OCI-LY7 (cell line): ENCODE measurements at places on chromosomes 7 and 10. TPM values are rescaled to one million over a fixed set of nuclear protein-coding genes. Genes with fewer than 3 reads are reported as not detected.

- peak; percentile 54 for DNase-seq
Measured at GRCh38 chr7:30278849-30279652, 5.3 kb upstream of the ZNRF2 start.

- no peak for DNase-seq
Measured at GRCh38 chr7:70356787-70357328, 758.6 kb downstream of the AUTS2 start.

- no peak for DNase-seq
Measured at GRCh38 chr10:14056610-14057332, 274.0 kb downstream of the FRMD4A start.

- no peak for DNase-seq
Measured at GRCh38 chr7:2728316-2729030, 40.5 kb downstream of the AMZ1 start.

DNA sequence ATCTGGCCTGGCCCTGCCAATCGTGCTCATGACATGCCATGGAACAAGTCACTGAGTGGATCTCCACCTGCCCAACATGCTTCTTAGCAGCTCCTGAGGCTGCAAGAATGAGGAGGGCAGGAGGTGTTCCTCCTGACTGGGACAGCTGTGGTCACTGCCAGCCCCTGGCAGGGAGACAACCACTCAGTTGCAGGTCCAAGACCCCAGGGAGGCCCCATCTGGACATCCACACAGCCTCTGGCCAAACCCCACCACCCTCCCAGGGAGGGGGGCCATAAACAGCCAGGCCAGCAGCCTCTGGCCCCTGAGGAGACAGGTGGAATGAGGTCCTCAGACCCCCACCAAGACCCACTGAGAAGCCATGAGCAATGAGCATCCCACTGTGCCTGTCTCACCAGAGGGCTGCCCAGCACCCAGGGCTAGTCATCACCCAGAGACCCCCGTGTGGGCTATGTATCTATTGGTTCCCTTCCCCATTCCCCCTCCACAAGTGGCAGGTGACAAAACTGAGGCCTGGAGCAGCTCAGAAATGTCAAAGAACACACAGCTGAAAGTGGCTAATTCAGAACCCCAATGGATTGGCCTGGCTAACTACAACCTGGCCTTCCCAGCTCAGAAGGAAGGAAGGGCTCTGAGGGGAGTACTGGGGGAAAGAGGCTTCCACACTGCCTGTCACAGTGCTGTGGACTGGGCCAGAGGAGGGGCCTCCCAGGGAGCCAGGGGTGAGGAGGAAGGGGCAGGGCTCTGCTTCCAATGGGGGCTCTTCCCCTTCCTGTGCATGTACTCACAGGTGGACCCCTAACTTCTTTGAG lies 3.0 kb downstream of the GPRIN2 start:
- no peak for DNase-seq

DNA sequence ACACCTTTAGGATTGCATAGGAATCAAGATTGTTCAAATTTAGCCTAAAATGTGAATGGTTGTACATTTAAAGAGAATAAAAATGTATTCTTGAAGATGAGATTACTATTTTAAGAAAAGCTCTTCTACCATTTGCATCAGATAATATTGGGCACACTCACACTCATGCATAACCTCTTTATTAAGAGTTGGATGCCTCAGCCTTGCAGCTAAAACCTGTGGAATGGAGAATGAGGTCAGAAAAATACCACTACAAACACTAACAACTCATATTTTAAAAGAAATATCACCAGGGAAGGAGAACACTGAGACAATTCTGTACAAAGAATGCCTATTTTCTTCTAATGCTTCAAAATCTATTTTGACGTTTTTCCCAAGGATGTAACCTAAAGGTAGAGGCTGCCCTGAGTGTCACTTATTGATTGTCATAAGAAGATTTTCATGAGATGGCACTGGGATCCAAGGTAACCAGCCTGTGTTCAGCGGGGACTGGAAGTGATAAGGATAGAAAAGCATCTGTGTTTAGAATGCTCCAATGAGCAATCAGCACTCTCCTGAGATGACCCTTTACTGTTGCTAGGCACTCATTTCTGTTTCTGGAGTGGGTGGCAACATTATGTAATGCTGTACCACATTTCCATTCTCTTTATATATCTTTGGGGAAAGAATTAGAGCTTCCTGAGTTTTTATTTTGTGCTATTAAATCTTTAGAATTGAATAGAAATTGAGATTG lies 26.6 kb downstream of the REEP3 start:
- DNase-seq, result no peak

DNA sequence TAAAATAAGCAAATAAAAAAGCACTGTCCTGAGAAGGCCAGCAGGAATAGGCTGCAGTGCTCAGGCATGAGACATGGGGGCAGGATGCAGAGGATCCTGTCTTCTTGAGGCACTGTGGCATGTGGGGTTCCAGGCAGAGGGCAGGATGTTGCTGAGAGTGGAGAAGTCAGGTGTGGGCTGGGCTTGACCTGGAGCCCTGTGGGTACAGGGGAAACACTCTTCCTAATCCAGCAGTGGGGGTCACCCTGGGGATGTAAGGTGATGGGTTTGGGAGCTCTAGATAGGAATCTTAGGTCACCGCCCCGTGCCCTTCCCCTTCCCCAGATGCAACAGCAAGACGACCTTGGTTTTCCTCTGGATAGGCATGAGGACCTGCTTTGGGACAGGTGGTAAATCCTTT lies 13.6 kb downstream of the SUMF2 start:
- DNase-seq, result no peak

- DNase-seq, result no peak
Measured at GRCh38 chr10:74645692-74646091, 180.7 kb upstream of the KAT6B start.

DNA sequence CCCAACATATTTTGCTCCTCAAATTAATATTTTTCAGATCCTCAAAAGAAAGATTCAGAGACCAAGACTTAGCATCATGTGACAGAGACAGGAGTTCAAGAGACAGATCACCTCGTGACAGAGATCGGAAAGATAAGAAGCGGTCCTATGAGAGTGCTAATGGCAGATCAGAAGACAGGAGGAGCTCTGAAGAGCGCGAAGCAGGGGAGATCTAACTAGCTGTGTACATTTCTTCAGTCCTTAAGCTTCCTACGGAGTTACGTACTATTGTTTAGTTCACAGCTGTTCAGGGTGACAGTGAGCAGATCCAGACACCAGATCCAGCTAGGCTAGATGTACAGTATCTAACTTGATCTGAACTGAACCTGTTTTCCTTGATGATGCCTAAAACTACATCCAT lies 61.3 kb downstream of the KLRG2 start:
- DNase-seq, result no peak

- DNase-seq, result no peak
Measured at GRCh38 chr10:14102056-14102455, 228.7 kb downstream of the FRMD4A start.

- DNase-seq, result peak; percentile 79
Measured at GRCh38 chr10:92240289-92241157, 50.4 kb downstream of the CPEB3 start.

GRCh38 chr10:46268076-46268881 lies 18.5 kb upstream of the ANTXRL start:
- peak; percentile 81 for DNase-seq

DNA sequence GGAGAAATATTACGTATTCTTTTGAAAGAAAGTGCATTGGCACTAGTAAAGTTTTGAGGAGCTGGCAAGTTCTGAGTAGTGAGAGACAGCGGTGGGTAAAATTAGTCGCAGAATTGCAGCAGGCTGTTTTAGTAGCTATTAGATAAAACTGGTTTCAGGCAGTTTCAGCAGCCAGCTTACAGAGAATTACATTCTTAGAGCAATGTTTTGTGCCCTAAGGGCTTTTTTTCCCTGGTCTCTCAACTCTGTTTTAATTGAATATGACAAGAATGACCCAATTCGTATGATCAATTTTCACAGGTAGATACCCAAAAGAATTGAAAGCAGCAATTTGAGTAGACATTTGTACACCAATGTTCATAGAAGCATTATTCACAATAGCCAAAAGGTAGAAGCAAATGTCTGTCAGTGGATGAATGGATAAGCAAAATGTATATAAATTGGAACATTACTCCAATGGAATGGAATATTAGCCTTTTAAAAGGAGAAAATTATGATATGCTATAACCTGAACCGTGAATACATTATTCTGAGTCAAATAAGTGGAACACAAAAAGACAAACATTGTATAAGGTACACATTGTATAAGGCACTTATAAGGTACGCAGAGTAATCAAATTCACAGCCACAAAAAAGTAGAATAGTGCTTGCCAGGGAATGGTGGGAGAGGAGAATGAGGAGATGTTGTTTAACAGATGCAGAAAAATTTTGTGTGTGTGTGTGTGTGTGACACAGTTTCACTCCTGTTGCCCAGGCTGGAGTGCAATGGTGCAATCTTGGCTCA lies 5.2 kb upstream of the KBTBD2 start:
- DNase-seq, result no peak

DNA sequence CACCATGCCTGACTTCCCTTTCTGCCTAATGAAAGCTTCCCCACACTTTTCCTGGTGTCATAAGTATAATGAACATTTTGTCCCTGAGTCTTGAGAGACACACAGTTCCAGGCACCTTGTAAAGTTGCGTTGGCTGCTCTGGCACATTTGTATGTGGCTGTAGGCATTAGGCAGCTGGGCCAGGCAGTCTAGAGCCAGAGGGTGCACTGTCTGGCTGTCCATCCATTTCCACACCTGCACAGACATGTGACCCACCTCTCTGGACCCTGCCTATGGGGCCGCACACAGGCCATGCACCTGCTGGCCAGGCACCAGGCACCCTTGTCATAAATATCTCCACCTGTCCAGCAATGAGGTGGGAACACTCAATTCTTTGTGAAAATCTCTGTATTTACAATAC lies 54.7 kb upstream of the ANTXRL start:
- no peak for DNase-seq

- DNase-seq, result no peak
Measured at GRCh38 chr7:111409714-111410422, 152.4 kb downstream of the IMMP2L start.

- no peak for DNase-seq
Measured at GRCh38 chr7:116322541-116322940, 112.2 kb downstream of the TES start.

DNA sequence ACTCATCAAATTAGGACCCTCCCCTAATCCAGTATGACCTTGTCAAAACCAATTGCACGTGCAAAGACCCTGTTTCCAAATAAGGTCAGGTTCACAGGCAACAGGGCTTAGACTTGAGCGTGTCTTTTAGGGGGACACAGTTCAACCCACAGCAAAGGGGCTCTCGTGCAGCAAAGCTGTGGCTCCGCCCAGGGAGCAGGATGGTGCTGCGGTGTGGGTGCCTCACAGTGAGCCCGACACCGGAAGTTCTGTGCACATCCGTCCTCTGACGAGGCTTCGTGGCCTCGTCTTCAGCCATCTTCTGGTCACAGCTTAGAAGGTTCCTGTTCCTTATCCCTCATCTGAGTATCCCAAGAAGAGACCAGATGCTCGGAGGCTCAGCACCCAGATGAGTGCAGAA lies 509.2 kb upstream of the FOXK1 start:
- DNase-seq, result no peak

PDE6C gene
- 0.13 TPM in 1 of 2 replicates, not detected in the other for total RNA-seq

TMEM270 gene
- not detected in 2 replicates for total RNA-seq

FAM237B gene
- total RNA-seq, result not detected in 2 replicates

RAB19 gene
- total RNA-seq, result not detected in 2 replicates

TBX20 gene
- 6.0 and 7.6 TPM in 2 replicates for total RNA-seq

EGFR gene
- 0.15 and 0.27 TPM in 2 replicates for total RNA-seq

TRIM4 gene
- 22.3 and 22.5 TPM in 2 replicates for total RNA-seq

VIPR2 gene
- not detected in 2 replicates for total RNA-seq

GAD2 gene
- not detected in 2 replicates for total RNA-seq

LRRC17 gene
- total RNA-seq, result not detected in 2 replicates
